ENCODE measurements at places on chromosomes 5 and 9.
A peak's percentile ranks its signal among the peaks of the same experiment; 100 is the strongest.

DNA sequence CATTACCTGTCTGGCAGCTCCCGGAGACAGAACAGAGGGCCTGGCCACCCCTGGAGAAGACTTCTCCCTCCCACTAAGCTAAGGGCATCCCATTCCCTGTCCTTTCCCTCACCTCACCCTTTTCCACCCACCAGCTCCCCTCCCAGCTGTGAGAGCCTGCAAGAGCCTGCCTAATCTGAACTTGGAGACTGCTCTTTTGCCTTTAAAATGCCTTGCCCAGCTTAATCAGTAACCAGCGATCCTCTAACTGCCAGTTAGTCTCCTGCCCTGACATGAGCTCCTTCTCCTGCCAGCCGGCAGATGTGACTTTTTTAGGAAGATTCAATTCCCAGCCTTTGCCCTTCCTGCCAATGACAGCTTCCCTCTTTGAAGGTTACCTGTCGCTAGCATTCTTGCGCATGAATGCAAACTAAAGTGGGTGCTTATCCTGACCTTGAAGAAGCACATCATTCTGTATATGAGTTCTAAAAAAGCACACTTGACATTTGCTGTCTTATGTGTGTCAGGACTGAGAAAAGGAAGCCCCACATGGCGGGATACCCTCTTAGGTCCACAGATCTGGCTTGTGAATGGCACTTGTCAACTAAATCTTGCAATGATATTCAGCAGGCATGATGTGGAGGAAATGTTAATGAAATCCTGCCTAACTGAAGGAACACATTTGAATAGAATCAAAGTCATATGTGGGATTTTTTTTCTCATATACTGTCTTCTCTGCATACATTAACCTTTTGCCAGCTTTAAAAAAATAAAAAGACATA, 411.2 kb upstream of the SLC30A5 start:
- no peak for DNase-seq

DNA sequence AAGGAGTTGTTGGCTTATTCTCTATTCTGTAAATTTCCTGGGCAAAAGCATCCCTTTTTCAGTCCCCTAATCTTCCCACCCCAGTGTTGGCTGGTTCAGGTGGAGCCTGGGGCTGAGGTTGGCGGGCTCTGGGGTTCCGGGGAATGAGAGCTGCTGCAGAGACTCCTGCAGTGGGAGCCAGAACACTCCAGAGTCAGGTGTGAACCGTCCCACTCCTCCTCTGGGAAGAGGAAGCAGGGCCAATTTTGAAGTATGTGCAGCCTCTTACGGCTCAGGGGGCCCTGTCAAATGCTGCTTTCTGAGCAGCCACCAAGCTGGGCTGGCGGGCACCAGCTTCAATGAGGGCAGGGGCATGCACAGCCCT, 42.8 kb downstream of the JADE2 start:
- no peak for DNase-seq

- no peak for DNase-seq
Measured at GRCh38 chr9:134987906-134988700, 70.4 kb upstream of the FCN1 start.

- DNase-seq, result no peak
Measured at GRCh38 chr5:94389515-94389899, 228.9 kb downstream of the KIAA0825 start.

DNA sequence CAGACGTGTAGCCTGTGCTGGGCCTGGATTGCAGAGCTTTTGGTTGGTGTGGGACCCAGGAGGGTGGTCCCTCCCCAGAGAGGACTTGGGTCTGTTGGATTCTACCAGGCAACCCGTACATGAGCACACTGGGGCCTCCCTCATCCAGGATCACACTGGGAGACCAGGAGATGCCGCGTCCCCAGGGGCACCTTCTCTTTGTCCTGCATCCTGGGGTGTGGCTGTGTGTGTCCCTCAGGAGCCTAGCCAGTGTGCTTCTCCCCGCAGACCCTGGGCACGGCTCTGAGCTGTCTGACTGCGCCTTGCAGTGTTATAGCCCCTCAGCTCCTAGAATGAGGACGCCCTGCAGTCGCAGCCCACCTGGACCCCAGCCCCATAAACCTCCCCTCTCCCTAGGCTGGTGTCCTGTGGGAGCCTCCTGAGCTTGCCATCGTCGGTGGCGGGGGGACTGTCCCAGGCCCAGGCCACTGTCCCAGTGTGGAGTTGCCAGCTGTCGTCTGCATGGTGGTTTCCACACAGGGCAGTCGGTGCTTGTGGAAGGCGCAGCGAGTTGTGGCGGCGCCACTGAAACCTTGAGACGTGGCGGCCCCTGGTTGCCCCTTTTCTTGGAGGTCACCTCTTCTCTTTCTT, 27.6 kb downstream of the CEP72 start:
- no peak for DNase-seq

GRCh38 chr9:100443781-100444768, 17.1 kb downstream of the MSANTD3 start:
- peak; percentile 63 for DNase-seq

DNA sequence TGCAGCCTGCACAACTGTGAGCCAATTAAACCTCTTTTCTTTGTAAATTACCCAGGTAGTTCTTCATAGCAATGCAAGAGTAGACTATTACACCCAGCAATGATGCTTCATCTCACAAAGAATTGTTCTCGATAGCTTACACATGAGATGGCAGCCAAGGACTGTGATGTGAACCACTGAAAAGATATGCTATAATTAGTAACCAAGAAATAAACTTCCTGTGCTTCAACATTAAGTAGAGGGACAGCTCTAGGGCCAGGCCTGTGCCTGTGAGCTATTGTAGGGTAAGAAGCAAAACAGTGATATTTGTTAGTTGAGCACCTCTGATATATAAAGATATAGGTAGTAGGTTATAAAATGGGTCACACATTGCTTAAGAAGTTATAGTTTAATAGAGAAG, 41.8 kb upstream of the DPYSL3 start:
- DNase-seq, result no peak

DNA sequence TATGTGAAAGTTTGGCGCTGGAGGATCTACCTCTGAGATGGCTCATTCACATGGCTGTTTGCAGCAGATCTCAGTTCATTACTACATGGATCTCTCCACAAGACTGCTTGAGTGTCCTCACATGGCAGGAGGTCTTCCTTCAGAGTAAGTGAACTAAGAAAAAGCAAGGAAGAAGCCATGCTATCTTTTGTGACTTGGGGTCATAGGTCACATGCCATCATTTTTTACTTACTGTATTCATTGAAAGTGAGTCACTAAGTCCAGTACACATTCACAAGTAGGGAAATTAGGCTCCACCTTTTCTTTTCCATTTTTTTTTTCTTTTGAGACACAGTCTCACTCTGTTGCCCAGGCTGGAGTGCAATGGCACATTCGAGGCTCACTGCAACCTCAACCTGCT, 8.7 kb upstream of the CDKN2AIPNL start:
- DNase-seq, result no peak

- DNase-seq, result no peak
Measured at GRCh38 chr9:136658849-136659535, 3.7 kb upstream of the EGFL7 start.

GRCh38 chr5:10601246-10602030, 37.6 kb downstream of the ANKRD33B start:
- peak; percentile 83 for DNase-seq

GRCh38 chr5:99765011-99765410, 770.2 kb upstream of the FAM174A start:
- DNase-seq, result no peak

DNA sequence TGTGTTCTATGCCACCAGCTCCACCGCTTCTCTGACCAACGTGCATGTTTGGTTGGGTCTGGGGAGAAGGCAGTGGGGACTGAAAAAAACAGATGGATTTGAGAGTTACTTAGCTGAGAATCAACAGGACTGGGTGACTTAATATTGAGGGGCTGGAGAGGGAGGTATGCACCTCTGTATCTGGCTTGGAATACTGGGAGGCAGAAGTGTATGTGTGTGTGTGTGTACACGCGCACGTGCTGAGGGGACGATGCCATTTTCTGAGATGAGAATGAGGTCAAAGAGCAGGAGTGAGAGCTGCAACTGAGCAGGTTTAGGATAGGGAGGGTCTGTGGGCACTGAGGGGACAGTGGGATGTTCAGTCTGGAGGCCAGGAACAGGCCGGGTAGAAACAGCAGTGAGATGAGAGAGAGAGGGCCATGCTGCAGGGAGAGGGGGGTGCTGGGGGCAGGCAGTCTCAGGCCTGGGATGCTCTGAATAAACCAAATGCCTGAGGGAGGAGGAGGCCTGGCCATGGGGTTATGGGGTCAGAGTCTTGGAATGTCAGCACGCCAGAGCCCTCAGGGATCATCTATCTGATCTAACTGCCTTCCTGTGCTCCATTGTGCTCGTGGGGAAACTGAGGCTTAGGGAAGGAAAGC, 14.0 kb downstream of the PDGFRB start:
- DNase-seq, result peak; percentile 84

DNA sequence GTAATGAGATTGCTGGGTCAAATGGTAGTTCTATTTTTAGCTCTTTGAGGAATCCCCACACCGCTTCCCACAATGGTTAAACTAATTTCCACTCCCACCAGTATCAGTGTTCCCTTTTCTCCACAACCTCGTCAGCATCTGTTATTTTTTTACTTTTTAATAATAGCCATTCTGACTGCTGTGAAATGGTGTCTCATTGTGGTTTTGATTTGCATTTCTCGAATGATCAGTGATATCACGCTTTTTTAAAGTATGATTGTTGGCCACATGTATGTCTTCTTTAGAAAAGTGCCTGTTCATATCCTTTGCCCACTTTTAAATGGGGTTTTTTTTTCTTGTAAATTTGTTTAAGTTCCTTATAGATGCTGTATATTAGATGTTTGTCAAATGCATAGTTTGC, 73.5 kb downstream of the MTAP start:
- no peak for DNase-seq

DNA sequence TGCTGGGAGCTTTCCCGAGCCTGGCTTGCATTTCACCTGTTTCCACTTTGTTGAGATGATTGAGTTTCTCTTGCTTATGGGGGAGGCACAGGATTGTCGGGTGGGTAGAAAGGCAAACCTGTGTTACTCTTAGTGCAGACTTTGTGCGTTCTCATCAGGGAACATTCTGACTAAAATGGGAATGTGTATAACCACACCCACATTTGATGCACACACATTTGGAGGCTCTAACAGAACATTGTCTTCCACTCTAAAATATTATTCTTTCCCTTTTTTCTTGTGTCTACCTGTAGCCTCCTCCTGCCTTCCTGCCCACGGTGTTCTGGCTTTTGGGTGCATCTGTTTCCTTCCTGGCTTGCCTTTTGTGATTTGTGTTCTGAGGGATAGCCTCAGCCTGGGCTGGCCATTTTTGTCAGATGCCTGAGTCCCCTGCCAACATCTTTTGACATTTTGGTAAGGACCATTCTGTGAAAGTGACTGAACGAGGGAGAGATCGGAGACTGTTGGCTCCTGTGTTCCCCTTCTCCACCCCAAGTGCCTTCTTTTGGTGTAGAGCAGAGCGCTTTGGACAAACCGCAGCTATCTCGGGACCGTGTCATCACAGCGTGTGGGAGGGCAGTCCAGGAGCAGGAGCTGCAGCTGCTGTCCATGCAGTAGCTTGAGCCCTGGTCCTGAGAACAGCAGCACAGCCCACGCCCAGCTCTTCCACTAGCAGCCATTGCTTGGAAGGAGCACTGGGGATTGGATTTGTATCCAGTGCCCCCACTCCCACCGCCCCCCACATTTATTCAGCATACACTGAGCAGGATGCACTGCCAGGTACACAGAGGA, 101.4 kb downstream of the ARHGAP26 start:
- DNase-seq, result no peak

DNA sequence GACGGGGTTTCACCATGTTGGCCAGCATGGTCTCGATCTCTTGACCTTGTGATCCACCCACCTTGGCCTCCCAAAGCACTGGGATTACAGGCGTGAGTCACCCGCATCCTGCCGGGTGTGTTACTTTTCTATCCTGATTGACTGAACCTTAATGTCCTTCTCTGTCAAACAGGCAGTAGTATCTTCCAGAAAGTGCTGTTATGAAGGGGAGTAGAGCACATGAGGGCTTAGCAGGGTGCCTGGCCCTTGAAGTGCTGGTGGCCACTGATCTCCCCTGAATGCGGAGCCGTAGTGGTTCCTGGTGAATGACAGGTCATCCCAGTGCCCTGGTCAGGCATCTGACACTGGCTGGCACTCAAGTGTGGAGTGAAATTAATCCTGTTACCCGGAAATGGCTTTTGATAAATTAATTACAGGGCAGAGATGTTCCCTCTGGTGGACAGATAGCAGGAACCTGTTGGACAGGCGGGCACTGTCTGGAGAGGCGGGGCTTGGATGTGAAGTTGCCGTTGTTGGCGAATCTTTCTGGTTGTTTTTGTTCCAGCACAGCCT, 28.4 kb downstream of the PRRC2B start:
- DNase-seq, result no peak

GRCh38 chr5:16899171-16899570, 36.9 kb downstream of the MYO10 start:
- no peak for DNase-seq

DNA sequence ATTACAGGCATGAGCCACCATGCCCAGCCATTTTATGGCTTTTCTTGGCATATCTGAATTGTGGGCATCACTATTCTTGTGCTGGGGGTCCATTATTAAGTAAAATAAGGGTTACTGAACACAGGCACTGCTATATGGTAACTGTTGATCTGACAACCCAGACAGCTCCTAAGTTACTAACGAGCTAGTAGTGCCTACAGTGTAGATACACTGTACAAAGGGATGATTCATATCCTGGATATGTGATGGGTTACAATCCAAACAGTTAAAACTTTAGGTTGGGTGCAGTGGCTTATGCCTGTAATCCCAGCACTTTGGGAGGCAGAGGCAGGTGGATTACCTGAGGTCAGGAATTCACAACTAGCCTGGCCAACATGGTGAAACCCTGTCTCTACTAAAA, 4.3 kb downstream of the CD14 start:
- DNase-seq, result no peak

DNA sequence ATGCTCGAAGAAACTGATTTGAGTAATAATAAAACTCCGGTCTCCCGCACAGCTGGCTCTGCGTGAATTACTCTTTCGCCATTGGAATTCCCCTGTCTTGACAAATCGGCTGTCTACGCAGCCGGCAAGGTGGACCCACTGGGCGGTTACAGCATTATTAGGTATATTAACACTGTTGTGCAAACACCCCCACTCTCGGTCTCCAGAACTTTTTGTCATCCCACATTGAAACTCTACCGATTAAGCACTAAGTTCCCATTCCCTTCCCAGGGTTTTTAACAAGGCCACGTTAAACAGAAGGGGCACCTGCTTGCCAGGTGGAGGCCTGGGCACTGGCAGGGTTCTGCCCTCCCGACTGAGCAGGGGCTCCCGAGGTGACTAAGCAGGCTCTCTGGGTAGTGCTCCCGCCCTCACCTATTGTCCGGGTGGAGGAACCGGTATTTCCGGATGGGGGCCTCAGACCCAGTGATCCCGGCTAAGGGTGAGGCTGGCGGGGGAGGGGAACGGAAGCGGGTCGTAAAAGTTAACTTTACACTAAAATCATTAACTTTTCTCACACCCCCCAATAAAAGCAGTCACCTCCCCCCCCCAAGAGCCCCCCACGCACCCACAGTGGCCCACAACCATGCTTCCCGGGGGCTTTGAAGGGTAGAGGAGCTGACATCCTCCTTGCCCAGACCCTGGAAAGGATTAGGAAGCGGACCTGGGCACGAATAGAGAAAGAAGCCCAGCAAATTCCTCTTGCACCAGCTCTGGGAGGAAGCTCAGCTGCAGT, 53.5 kb upstream of the TJP2 start:
- DNase-seq, result no peak

GRCh38 chr9:35903049-35903448, 3.0 kb upstream of the HRCT1 start:
- DNase-seq, result peak; percentile 56
